ENCODE measurements at places on chromosomes 2 and 18. TPM values are rescaled to one million over a fixed set of nuclear protein-coding genes. Genes with fewer than 3 reads are reported as not detected.

- no peak for DNase-seq
Measured at GRCh38 chr2:35887146-35887545, 468.4 kb upstream of the CRIM1 start.

DNA sequence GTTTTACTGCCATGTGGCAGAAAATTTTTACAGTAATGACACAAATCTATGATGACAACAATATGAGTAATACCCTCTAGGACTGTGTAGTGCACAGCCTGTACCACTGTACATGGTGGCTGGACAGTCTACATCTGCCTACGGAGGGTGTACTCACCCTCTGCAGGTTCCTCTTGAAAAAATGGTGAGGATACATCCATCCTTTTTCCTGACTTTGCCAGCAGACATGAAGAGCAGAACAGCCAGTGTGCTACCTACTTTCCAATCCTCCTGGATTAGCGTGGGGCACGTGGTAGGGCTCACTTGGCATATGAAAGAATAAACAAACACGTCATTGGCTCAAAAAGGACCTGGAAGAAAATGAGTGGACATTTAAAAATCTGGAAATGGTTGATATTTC, 62.6 kb downstream of the TRPM8 start:
- DNase-seq = no peak

CNNM3 gene
- total RNA-seq = 19.3 TPM

- DNase-seq = no peak
Measured at GRCh38 chr18:23693846-23694245, 4.6 kb downstream of the LAMA3 start.

GRCh38 chr2:2889646-2890045, 488.0 kb downstream of the EIPR1 start:
- DNase-seq = no peak

SOX11 gene
- not detected for total RNA-seq

- no peak for DNase-seq
Measured at GRCh38 chr2:234137400-234138014, 87.0 kb downstream of the SPP2 start.

TTC39C gene
- total RNA-seq = 37.9 TPM

SALL3 gene
- not detected for total RNA-seq

GRCh38 chr18:76707534-76707933, 114.8 kb upstream of the ZNF236 start:
- DNase-seq = no peak

SPP2 gene
- not detected for total RNA-seq

GRCh38 chr2:17658251-17658843, 95.3 kb downstream of the SMC6 start:
- DNase-seq = peak; percentile 11

TMEM37 gene
- not detected for total RNA-seq

DNA sequence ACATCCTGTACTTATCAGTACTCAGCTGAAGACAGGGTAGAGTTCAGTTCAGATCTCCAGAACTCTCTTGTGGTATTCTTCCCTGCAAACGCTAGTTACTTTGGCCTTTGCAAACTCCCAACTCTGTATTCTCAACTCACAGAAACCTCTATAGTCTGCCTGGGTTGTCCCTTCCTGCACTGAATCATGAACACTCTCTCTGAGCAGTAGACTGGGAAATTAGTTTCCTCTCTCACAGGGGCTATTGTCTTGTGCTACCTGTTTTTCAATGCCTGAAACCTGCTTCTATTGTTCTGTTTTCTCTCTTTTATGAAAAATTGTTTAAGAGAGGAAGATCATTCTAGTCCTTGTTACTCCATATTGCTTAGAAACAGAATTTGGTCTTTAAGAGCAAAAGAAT, 134.7 kb downstream of the VIT start:
- no peak for DNase-seq

DNA sequence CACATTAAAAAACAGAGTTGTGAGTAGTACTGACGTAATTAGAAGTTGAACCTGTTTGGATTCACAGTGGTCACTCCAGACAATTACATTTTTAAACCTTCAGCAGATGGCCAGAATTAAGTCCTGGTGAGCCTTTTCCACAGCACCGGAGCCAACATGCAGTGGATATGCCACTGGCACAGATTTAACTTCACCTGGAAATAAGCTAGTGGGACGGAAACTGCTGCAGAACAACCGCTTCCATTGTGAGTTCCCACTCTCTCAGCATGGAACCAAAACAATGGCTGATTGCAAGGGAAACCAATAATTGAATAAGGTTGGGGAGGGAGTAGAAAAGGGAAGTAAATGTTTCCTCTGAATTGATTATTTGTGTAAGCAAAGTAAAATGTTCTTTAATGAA, 515.1 kb downstream of the STK39 start:
- no peak for DNase-seq

CKAP2L gene
- total RNA-seq = 24.5 TPM

DNA sequence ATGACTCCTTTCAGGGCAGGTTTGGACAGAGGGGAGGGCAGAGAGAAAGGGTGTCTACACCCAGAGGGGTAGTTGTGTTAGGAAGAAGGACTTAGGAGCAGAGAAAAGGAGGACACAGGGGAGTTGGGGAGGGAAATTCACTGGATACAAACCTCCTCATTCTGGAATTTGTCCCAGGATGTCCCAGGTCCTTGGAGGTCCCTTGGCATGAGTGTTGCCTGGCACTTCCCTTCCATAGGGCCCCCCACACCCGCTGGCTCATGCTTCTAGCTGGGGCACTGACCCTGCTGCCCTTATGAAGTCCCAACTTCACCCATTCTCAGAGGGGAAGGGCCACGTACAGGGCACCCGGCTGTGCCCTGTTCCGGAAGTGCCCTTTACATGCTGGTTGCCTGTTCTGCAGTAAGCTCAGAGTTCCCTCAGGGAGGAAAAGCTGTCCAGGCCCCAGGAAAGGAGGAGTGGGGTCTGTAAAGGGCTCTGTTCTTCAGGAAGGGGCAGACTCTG, 93.6 kb upstream of the SMAD2 start:
- no peak for DNase-seq

ASPRV1 gene
- total RNA-seq = 0.65 TPM

GRCh38 chr2:230413479-230413878, 2.5 kb upstream of the SP100 start:
- DNase-seq = no peak

- DNase-seq = no peak
Measured at GRCh38 chr18:56273541-56274219, 364.7 kb downstream of the TXNL1 start.

FAM124B gene
- not detected for total RNA-seq

GREB1 gene
- total RNA-seq = 1.5 TPM

DNA sequence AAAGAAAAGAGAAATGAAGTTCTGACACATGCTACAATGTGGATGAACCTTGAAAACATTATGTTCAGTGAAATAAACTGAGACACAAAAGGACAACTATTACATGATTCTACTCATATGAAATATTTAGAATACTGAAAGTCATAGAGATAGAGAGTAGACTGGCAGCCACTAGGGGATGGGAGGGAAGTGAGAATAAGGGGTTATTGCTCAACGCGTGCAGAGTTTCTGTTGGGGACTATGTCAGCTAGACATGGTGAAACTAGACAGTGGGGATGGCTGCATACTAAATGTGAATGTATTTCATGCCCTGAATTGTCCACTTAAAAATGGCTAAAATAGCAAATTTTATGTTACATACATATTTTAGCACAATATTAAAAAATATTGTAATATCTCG, 108.7 kb upstream of the ATL2 start:
- DNase-seq = no peak

- no peak for DNase-seq
Measured at GRCh38 chr2:64797881-64798575, 144.3 kb upstream of the SERTAD2 start.

TDRD15 gene
- total RNA-seq = not detected

- no peak for DNase-seq
Measured at GRCh38 chr2:117953231-117953630, 60.6 kb downstream of the CCDC93 start.

CFLAR gene
- 229 TPM for total RNA-seq

- no peak for DNase-seq
Measured at GRCh38 chr2:109466674-109467575, 146.8 kb downstream of the SEPTIN10 start.

- peak; percentile 12 for DNase-seq
Measured at GRCh38 chr2:217934321-217935131, 68.3 kb downstream of the TNS1 start.

- no peak for DNase-seq
Measured at GRCh38 chr18:3400567-3401296, 49.2 kb upstream of the TGIF1 start.

- no peak for DNase-seq
Measured at GRCh38 chr2:65107530-65107929, 22.4 kb downstream of the RAB1A start.

- DNase-seq = no peak
Measured at GRCh38 chr2:104866883-104867812, 13.2 kb downstream of the POU3F3 start.

TACR1 gene
- not detected for total RNA-seq
